CD4-positive, CD25-positive, alpha-beta regulatory T cell (primary cell): ENCODE measurements at places on chromosomes 1 and 21. TPM values are rescaled to one million over a fixed set of nuclear protein-coding genes. Genes with fewer than 3 reads are reported as not detected.

GRCh38 chr1:114037962-114038816 is 58.9 kb downstream of the OLFML3 start:
- DNase-seq: no peak

DNA sequence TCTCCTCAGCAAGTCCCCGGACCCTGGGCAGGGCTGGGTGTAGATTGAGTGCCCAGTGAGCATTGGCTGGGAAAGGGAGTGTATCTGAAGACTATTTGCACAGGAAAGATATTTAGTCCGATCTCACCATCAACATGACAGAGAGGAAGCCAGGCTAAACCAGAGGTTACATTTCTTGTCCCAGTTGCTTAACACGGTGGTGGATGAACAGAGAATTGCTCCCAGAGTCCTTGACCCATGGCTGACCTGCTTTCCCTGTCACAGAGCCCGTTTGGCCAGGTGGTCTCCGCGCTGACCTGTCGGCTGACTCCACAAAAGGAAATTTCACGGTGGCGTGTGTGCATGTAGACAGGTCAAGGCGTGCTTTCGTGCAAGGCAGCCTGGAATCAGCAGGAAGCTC is 83.5 kb downstream of the BEND5 start:
- no peak for DNase-seq

SCYL3 gene
- 14.0 TPM for total RNA-seq

GRCh38 chr1:193909406-193910082 is 723.1 kb upstream of the B3GALT2 start:
- no peak for DNase-seq

- peak; percentile 6 for DNase-seq
These were observed 44.5 kb upstream of the DISP3 start for GRCh38 chr1:11434501-11434900.

ZSWIM5 gene
- total RNA-seq: 0.10 TPM

DNA sequence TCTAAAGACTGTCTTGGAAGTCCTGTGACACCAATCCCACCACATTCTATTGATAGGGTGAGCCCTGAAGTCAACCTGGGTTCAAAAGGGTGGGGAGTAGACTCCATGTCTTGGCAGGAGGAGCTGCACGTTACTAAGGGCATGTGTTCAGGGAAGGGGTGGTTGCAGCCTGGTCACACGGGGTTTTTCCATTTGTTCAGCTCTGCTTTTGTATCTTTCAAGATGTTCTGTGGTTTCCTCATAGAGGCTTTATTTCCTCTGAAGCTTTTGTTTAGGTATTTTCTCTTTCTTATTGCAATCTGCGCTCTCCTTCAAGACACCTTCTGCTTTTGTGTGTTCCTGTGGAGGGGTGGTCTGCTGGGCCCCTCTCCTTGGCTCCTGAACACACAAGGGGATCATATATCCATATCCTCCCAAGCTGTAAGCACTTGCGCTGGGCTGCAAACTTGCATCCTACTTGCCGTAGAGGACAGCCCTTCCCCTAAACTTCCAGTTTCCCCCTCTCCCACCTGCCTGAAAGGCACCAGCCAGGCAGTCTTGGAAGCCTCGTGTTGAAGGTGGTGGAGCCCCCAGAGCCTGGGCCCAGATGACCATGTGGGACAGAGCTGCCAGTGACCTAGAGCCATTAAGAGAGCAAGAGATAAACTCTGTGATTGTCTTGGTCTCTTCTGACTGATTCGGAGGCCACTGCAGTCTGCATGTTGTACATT is 62.5 kb upstream of the TRAPPC10 start:
- DNase-seq: no peak

OR10R2 gene
- total RNA-seq: not detected

CCDC181 gene
- total RNA-seq: not detected

GRCh38 chr1:52641307-52641706 is 8.3 kb downstream of the SHISAL2A start:
- DNase-seq: no peak

MORN1 gene
- 7.3 TPM for total RNA-seq

- no peak for DNase-seq
These were observed 77.6 kb downstream of the SPATA46 start for GRCh38 chr1:162299018-162299417.

- DNase-seq: no peak
These were observed 12.1 kb downstream of the HIPK1 start for GRCh38 chr1:113941245-113941559.

DNA sequence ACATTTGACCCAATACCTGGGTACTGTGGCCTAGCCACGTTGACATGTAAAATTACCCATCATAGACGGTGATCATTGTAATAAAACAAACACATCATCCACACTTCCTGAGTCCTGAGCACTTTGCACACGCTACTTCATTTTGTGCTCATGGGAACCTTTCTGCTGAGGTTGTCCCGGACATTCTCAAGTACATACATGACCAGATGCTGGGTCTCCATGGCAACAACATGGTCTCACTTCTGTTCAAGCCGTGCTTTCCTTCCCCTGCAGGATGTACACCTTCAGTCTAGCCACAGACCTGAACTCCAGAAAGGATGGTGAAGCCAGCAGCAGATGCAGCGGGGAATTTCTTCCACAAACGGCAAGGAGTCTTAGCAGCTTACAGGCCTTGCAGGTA is 22.7 kb downstream of the UBASH3A start:
- DNase-seq: no peak

SH3BGR gene
- total RNA-seq: not detected

GRCh38 chr1:204461331-204462228 is 33.0 kb downstream of the PIK3C2B start:
- DNase-seq: no peak

DNA sequence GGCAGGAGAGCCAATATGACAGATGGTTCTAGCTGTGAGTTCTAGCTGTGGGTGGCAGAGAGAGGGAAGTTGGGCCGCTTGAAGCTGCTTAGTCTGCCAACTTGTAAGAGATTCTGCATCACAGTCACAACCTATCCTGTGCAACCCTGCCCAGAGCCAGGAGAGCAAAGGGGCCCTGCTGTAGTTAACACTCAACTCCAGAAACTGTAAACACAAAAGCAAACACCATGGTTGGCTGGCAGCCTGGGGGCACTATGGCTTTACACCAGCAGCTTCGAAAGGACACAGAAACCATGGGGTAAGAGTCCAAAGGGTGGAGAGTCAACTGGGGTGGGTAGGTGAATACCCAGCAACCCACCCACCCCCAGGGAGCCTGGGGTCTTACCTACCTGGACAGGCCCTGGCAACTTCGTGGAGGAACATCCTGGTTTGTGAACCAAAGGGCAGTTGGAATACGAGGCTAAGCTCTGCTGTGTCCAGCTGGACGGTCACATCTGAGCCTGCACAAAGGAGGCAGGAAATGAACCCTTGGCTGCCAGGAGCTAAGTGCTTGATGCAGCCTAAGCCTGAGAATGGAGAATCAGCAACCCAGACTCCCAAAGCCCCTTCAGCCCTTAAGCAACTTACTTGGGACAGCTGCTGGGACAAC is 6.4 kb downstream of the INPP5B start:
- DNase-seq: no peak

GRCh38 chr1:213988507-213989001 is 781 bp downstream of the PROX1 start:
- no peak for DNase-seq

- DNase-seq: no peak
These were observed 87.1 kb upstream of the BCL10 start for GRCh38 chr1:85363521-85363920.

DNA sequence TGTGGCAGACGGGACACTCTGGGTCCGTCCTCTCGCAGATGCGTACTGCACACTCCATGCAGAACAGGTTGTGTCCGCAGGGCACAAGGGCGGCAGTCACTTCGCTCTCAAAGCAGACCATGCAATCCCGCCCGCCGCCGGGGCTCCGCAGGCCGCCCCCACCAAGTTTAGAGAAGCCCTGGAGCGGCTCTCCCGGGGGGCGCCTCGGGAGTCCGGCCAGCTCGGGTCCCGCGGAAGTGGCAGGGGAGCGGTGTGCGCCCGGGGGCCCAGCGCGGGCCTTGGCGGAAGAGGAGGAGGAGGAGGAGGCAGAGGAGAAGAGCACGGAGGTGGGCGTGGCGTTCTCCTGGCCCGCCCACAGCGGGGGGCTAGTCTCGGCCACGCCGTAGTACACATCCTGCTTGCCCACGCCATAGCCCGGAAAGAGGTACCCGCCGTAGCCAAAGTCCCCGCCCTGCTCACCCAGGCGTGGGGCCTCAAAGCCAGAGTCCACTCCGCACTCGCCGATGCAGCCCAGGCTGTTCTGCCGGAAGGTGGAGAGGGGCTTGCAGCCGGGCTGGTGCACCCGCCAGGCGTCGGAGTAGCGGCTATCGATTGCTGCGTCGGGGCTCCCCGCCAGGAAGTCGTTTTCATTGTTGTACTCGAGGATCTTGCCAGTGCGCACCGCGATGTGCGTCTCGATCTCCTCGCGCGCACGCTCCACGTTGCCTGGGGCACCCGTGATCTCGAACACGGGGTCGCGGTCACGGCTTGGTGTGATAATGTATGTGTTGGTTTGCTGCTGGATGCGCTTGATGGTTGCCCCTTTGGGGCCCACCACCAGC is 5.4 kb downstream of the MEX3A start:
- DNase-seq: no peak

MYOG gene
- total RNA-seq: not detected

TSPAN1 gene
- total RNA-seq: not detected

DNA sequence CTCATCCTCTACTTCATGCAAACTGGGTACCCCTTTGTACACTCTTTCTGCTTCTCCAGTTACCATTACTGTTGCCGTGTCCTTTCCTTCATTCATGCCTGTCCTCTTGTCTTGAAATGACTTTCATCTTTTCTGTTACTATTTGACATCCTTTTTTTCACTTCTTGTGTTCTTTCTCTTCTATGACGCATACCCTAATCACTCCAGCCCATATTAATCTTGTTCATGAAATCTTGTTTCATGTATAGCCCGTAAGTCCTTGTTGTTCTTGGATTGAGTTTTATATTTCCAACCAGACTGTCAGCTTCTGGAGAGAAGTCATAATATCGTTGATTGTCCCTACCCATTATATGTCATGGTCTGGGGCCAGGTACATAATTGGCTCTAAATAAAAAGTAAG is 126.1 kb downstream of the NOS1AP start:
- no peak for DNase-seq

GRCh38 chr1:219020846-219021245 is 152.8 kb upstream of the LYPLAL1 start:
- no peak for DNase-seq

DNA sequence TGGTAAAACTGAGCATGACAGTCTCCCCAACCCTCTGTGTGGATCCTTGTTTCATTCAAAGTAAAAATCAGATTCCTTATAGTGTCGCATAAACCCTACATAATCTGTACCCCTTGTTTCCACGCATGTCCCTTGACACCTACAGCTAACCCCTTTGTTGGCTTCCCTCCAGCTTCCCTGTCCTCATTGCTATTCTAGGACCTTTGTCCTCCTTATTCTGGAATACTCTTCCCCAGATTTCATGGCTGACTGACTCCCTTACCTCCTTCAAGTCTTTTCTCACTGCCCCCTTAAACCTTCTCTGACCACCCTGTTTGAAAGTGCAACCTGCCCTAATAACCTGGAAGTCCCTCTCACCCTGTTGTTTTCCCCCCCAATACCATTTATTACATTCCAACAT is 4.0 kb downstream of the RNF11 start:
- DNase-seq: no peak

GRCh38 chr1:81174052-81174451 is 626.7 kb upstream of the ADGRL2 start:
- DNase-seq: no peak

DNA sequence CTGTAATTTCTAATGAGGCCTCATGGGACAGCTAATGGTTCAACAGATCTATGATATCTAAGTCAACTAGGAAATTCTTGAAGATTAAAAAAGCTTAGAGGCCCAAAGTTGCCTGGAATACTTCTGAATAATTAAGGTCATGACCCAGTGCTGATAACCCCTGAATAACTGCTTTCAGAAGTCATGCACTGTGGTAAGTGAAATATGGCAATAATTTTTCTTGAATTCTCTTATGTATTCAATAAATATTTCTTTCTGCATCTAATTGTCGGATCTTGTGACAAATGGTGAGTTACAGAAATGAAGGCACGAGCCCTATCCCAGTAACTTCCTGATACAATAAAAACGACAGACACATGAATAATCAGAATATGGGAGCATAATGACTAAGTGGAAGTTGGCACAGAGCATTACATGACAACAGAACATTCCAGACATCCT is 219.3 kb upstream of the GREM2 start:
- no peak for DNase-seq

- DNase-seq: no peak
These were observed 216.8 kb downstream of the TOMM20 start for GRCh38 chr1:234911787-234912186.
